Stimulated activated naive B cell treated with anti-CD40 and anti-IgM and Interleukin-4, amounts not matched to agents 10 μg/mL and 1 μg/mL and 100 μg/mL, for 72 hours (primary cell): ENCODE measurements at places on chromosomes 1 and 21.

DNA sequence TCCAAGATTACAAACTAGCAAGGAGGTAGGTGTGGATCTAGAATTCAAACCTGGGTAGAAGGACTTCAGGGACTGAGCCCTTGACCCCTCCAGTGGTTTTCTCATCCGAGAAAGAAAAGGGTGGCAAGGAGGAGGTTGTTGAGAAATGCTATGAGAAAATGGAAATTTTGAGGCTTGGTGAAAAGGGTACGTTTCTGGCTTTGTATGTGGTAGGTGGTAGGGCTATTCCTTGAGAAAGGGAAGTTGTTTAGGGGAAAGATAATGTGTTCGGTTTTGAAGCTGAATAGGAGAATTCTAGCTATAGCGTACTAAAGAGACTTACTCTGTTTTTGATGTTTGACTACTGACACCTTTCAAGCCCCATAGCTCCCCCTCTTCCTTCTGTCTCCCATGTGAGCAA lies 133.8 kb downstream of the CNIH3 start:
- H3K27ac ChIP-seq: no peak overlapping the region
- peaks cover 8% of the 10 kb centered on the region for H3K4me1 ChIP-seq
- peaks cover 7% of the 10 kb centered on the region for H3K27me3 ChIP-seq
- H3K36me3 ChIP-seq: no peaks in the 10 kb centered on the region

DNA sequence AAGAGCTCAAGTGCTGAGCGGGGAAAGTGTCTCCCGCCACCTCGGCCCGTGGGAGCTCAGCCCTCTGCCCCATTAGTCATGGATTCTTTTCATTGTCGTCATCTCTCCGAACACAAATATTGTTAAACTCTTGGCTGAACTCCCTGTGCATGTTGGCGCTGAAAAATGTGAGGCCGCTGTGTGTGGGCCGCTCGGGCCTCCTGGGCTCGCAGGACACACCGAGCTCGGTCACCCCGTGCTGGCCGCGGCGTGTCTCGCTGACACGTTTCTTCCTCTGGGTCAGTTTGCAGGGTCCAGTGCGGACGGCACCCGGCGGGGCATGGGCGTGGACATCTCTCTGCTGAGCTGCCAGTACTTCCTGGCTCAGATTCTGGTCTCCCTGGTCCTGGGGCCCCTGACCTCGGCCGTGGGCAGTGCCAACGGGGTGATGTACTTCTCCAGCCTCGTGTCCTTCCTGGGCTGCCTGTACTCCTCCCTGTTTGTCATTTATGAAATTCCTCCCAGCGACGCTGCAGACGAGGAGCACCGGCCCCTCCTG lies 25.6 kb downstream of the SLC45A1 start:
- H3K4me3 ChIP-seq: no peak overlapping the region
- peaks cover 5% of the 10 kb centered on the region for H3K27me3 ChIP-seq
- no peak for DNase-seq
- H3K4me1 ChIP-seq: no peaks in the 10 kb centered on the region

GRCh38 chr1:171152549-171152948 lies 32.6 kb upstream of the FMO2 start:
- H3K4me3 ChIP-seq: no peak overlapping the region
- no peaks in the 10 kb centered on the region for H3K36me3 ChIP-seq
- no peak for DNase-seq
- no peak overlapping the region for H3K27ac ChIP-seq
- H3K4me1 ChIP-seq: no peaks in the 10 kb centered on the region

GRCh38 chr1:20102875-20103274 lies 16.5 kb downstream of the PLA2G2D start:
- DNase-seq: no peak
- no peaks in the 10 kb centered on the region for H3K36me3 ChIP-seq
- no peak overlapping the region for H3K4me3 ChIP-seq
- H3K27me3 ChIP-seq: peaks cover 11% of the 10 kb centered on the region
- no peak overlapping the region for H3K27ac ChIP-seq
- H3K4me1 ChIP-seq: peaks cover 3% of the 10 kb centered on the region

DNA sequence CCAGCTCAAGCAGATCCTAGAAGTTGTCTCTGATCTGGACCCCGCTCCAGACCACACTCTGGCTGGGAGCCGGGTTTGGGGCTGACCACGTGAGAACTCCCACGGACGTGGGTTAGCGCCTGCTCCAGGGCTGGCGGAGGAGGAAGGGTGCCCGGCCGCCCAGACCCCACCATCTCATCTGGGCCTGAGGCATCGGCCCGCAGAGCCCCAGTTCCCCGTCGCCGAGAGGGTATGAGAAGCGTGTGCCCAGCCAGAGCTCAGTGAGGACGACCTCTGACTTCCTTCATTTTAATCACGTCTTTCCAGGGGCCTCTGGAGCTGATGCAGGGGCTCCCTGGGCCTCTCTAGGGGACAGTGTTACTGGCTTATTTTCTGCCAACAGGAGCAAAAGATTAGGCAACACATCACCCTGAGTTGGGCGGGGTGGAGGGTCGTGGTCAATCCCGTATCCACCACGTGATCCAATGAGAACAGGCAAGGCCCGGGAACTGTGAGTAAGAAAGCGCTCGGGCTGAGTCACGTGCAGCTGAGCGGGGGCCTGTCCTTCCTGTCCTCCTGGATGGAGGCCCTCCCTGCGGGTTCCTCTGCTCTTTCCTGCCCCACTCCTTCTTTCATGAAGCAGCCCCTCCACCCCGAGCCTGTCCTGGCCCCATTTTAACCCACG lies 81.1 kb downstream of the SIK1 start:
- no peak for DNase-seq
- peaks cover 7% of the 10 kb centered on the region for H3K4me1 ChIP-seq
- H3K27me3 ChIP-seq: no peaks in the 10 kb centered on the region
- H3K27ac ChIP-seq: no peak overlapping the region
- H3K36me3 ChIP-seq: no peaks in the 10 kb centered on the region

- DNase-seq: peak; percentile 26
- peaks cover 13% of the 10 kb centered on the region for H3K4me1 ChIP-seq
- H3K36me3 ChIP-seq: no peaks in the 10 kb centered on the region
- H3K4me3 ChIP-seq: peak overlapping the region; percentile 47
Measured at GRCh38 chr1:38818175-38818976, 41.2 kb downstream of the RRAGC start.

GRCh38 chr21:31530364-31530763 lies 129.1 kb upstream of the SOD1 start:
- H3K4me3 ChIP-seq: no peak overlapping the region
- H3K27ac ChIP-seq: no peak overlapping the region
- H3K36me3 ChIP-seq: no peaks in the 10 kb centered on the region
- DNase-seq: no peak

- H3K36me3 ChIP-seq: no peaks in the 10 kb centered on the region
- H3K4me3 ChIP-seq: no peak overlapping the region
Measured at GRCh38 chr1:197415221-197415620, 147.2 kb downstream of the CRB1 start.

GRCh38 chr1:181083842-181084605 lies 4.5 kb upstream of the IER5 start:
- DNase-seq: peak; percentile 57
- peak overlapping the region; percentile 33 for H3K27ac ChIP-seq
- H3K4me1 ChIP-seq: peaks cover 29% of the 10 kb centered on the region

DNA sequence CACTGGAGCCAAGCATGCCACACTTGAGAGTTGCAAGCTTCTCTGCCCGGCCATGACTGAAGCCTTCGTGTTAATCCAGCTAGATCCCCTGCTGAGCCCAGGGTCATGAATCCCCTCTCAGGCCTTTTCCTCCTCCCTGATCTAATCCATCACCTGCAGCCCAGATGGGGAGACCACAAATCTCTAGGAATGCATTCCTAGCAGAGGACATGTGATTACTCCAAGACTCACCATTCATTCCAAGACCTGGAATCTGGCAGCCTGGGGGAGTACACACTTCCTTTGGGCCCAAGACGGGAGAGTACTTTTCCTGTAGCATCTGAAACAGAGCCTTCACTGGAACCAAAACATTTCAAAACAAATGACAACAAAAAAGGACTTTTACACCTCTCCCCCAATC lies 269.3 kb upstream of the NFIA start:
- H3K27me3 ChIP-seq: no peaks in the 10 kb centered on the region
- no peak overlapping the region for H3K27ac ChIP-seq
- H3K4me3 ChIP-seq: no peak overlapping the region
- DNase-seq: no peak

DNA sequence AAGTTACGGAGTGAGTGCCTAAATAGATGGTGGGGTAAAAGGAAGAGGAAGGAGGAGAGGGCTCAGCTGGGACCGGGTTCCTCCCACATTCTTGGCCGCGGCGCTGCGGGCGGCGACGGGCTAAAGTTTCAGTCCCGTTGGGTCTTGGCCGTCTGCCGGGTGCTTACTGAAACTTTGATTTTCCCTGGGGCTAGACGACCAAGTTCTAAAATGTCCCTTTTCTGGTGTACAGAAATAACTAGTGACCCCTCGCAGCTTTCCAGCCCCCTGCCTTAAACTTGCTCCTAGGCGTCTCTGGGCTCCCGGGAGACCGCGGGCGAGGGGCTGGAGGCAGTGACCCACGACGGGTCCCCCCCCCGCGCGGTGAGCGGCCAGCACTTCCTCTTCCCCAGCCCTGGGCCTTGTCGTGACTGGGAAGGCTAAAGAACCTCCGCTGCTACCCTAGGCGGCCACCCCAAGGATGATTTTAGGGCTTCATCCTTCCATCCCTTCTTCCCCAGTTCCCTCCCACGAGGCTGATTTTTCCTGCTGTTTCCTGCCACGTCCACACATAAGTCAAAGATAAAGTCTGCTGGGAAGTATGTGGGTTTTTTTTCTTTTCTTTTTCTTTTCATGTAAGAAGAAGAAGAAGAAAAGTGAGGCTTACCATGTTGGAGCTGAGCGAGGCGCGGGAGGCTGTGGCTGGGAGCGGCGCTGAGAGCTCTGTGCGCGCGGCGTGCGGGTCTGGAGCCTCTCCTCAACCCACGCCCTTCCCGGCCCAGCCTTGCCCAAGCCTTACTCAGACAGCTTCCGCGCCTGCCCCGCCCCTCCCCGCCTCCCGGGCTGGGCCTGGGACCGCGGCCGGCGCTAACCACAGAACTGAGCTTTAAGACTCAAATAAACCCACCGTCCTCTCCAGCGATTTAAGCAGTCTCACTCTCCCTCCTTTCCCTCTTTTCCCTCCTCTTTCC lies at the start of gene S100A11:
Gene S100A11, minus strand, starts transcription at position 738 of the 950 bp plus-strand sequence. Its CDS starts 89 bp downstream, at position 649.
- peak; percentile 46 for DNase-seq

DNA sequence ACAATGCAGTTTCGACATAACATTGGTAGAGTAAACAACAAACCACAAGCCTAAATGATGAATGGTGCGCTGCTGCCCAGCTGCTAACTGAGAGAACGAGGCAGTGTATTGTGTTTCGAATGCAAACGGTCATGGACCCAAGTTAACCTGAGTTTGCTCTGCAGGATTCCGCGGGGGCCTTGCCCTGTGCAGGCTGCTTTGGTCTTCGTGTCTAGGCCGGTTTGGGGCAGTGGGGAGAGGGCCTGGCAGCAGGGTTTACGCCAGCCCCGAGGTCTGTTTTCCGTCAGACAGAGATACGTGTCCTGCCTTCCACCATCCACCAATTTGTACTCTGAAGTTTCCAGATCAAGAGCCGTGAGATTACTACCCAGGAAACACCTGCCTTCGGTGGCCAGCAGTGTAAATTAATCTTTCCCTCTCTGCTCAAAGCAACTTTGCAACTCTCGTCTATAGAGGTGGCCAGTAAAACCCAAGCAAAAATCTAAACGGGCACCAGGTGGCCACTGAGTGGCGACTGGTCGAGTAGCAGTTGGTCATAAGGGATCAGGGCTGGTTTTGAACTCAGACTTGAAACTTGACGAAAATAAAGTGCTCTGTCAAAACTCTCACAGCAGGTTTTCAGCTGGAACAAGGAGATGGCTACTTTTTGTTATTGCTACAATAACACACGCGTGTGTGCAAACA lies 6.3 kb upstream of the PRDM15 start:
- no peak overlapping the region for H3K4me3 ChIP-seq
- H3K36me3 ChIP-seq: no peaks in the 10 kb centered on the region
- H3K27me3 ChIP-seq: no peaks in the 10 kb centered on the region
- H3K4me1 ChIP-seq: peaks cover 17% of the 10 kb centered on the region
- peak overlapping the region; percentile 14 for H3K27ac ChIP-seq

- peak within 1 kb of the TSS; percentile 99 for H3K4me3 ChIP-seq
- peak; percentile 93 for DNase-seq
- H3K4me1 ChIP-seq: peaks cover 17% of the 10 kb centered on the region
- H3K27me3 ChIP-seq: no peaks in the 10 kb centered on the region
- peaks cover 7% of the 10 kb centered on the region for H3K36me3 ChIP-seq
Measured at GRCh38 chr1:114780344-114781226, at the start of gene SIKE1. SIKE1 (minus strand) TSS chr1:114780685; CDS start chr1:114780607, 78 bp downstream.

DNA sequence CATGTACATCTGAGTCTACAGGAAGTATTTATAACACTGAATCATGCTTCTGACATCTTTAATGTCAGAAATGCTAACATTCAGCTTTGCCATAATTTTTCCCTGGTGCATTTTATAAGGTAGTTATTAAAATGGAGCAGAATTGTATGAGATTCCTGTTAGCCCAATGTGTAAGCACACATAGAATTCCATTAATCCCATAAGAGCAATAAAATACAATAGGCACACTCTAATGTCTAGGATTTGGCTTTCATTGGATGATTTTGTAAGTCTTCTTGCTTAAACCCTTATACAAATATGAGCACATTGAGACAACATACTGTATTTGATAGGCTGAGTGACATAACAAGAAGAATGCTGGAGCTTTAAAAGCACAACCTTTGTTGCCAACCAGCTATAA lies 256.4 kb downstream of the HMCN1 start:
- no peaks in the 10 kb centered on the region for H3K36me3 ChIP-seq
- H3K4me1 ChIP-seq: peaks cover 2% of the 10 kb centered on the region
- no peak overlapping the region for H3K4me3 ChIP-seq
- H3K27me3 ChIP-seq: no peaks in the 10 kb centered on the region
- H3K27ac ChIP-seq: no peak overlapping the region

- no peak overlapping the region for H3K4me3 ChIP-seq
- DNase-seq: no peak
- H3K4me1 ChIP-seq: peaks cover 26% of the 10 kb centered on the region
- H3K27me3 ChIP-seq: peaks cover 51% of the 10 kb centered on the region
Measured at GRCh38 chr1:85583611-85584263, 3.2 kb downstream of the CCN1 start.

- H3K4me3 ChIP-seq: peak overlapping the region; percentile 94
- H3K36me3 ChIP-seq: peaks cover 49% of the 10 kb centered on the region
- H3K4me1 ChIP-seq: peaks cover 22% of the 10 kb centered on the region
- H3K27ac ChIP-seq: peak overlapping the region; percentile 98
- no peak for DNase-seq
- no peaks in the 10 kb centered on the region for H3K27me3 ChIP-seq
Measured at GRCh38 chr1:156740237-156740740, 599 bp downstream of the MRPL24 start.

DNA sequence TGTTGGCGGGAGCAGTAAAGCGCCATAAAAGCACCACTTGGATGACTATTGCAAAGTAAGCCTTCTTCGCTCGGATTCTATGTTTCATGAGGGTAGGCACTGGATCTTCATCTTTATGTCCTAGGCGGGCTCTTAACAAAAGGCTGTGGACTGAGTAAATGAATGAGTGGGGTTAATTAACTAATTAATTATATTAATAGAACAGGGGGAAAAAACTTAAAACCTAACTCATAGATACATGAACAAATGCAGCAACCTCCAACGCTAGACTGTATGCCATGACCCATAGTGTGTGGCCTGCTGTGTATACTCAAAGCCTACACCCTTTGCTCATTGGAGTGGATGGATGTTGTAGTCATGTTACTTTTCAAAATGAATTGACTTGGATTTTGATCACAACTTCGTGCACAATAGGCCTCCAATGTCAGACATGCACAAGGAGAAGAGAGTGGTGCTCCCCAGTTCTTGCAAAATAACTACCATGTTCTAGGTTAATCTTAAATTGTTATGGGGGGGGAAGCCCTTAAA lies 417 bp upstream of the GFI1 start:
- H3K27ac ChIP-seq: peak overlapping the region; percentile 71
- peaks cover 19% of the 10 kb centered on the region for H3K27me3 ChIP-seq
- H3K4me1 ChIP-seq: peaks cover 23% of the 10 kb centered on the region
- H3K4me3 ChIP-seq: peak overlapping the region; percentile 99
